ENCODE measurements at places on chromosomes 1 and 21.

DNA sequence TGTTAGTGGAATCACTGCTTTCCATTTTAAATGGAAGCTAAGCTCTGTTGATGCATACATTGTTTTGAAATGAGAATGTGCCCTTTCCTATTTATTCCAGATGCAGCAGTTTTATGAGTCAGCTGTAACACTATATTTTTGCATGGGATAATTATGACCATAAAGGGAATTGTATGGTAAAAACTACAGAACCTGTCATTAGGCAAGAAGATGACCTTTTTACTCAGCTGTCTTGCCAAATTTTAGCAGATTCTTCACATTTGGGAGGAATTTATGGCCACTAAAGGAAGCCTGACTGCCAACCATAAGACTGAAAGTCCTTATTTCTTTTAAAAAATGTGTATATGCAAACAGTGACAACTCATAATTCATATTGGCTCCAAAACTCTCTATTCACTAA is 356.3 kb upstream of the PRMT6 start:
- no peak for DNase-seq

GRCh38 chr1:240591078-240591477 is 20.9 kb downstream of the GREM2 start:
- DNase-seq = no peak

DNA sequence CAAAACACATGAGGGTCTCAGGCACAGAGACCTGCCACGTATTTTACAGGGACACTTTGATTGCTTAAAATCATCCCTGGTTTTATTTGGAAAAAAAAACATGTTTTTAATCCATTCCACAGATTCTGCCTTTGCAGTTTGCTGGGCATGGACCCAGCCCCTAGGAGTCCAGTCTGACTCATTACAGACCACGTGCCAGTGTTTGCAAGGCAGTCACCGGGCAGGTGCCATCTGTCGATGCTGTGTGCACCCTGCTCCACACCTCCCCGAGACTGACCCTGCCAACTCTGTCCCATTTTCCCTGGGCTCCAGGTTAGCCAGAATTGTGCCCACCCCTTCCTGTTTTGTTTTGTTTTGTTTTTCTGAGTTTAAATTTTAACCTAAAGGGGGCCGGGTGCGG is 148.4 kb upstream of the TMEM51 start:
- no peak for DNase-seq

DNA sequence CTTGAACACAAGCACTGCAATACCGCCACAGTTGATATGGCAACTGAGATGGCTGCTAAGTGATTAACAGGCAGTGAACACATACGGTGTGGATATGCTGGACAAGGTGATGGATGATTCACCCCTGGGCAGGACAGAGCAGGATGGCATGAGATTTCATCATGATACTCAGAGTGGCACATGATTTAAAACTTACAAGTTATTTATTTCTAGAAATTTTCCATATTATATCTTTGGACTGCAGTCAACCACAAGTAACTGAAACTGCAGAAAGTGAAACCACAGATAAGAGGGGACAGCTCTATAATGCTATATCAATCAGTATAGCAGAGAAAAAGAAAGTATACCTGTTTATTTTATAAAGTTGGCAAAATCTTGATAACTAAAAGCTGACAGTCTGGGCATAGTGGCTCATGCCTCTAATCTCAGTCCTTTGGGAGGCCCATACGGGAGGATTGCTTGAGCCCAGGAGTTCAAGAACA is 47.9 kb downstream of the PHACTR4 start:
- no peak for DNase-seq

DNA sequence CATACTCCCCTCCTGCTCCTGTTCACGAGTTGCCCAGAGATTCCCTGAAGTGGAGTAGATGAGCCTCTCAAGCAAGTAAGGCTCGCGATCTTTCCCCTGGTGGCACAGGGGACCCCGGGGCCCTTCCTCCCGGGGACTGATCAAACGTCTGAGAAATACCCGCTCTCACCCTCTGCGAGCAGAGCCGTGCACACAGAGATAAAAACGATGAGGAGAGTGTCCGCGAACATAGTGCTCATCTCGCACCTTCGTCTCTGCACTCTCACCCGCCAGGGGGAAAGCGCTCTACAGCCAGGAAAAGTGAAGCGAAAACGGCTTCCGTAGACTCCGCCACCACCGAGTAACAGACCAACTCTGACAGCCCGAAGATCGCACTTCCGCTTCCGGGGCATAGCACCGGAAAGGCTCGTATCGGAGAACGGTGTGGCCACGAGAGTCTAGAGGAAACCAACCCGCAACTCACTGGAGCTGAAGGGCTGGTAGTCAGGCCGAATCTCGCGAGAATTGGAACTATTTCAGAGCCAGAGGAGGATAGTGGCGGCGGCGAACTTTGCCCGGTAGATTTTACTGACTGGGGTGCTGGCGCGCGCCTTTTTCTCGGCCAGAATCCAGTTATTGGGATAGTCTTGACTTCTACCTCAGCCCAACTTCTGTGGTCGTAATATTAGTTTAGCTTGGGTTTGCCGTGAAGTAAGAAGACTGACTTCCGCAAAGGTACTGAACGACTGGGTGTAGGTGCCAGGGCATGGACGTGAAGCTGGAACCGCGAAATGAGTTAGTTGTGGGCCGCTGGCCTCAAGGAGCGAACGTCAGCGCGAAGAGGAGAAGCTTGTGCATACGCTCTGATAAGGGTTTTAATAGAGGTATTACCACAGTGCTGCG is at the start of gene TMCO1:
TMCO1 (minus strand) TSS at position 356 of the 882 bp plus-strand sequence; CDS start at position 239, 117 bp downstream.
- peak; percentile 96 for DNase-seq

DNA sequence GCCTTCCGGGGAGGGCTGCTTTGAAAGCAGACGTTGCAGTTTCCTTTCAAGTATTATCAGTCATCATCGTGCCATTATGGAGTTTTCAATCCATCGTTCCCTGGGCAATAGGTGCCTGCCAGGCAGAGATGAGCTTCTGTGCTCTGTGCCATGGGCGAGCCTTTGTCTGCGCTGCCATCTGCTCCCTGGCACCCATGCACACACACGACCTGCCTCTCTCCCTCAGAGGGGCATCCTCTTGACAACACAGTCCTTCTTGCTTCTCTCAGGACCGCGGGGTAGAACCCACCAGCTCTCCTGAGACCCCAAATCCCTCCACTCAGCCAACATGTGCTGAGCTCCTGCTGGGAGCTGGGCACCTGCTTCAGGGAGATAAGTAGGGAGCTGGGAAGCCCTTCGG is 149.3 kb downstream of the HMGB4 start:
- DNase-seq = no peak

GRCh38 chr1:189962181-189962580 is 515.5 kb downstream of the BRINP3 start:
- no peak for DNase-seq

DNA sequence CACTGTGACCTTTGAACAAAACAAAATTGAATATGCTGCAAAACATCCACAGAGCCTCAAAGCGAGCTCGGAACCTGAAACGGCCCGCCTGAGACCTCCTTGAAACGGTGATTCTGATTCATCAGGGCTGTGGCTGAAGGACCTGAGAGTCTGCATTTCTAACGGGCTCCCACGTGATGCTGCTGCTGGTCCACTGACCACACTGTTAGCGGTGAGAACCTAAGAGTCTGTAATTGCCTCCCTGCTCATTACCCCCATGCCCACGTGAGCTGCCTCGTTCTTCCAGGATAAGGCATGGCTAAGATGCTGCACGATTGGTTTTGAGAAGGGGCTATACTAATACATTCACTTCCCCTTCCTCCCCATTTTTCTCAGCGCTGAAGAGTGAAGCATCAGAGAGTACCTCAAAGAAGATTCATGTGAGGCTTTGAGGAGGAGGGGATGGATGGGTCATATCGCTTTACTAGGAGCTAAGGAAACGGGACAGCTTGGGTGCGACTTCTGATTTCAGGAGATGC is 9.7 kb downstream of the TLR5 start:
- no peak for DNase-seq

DNA sequence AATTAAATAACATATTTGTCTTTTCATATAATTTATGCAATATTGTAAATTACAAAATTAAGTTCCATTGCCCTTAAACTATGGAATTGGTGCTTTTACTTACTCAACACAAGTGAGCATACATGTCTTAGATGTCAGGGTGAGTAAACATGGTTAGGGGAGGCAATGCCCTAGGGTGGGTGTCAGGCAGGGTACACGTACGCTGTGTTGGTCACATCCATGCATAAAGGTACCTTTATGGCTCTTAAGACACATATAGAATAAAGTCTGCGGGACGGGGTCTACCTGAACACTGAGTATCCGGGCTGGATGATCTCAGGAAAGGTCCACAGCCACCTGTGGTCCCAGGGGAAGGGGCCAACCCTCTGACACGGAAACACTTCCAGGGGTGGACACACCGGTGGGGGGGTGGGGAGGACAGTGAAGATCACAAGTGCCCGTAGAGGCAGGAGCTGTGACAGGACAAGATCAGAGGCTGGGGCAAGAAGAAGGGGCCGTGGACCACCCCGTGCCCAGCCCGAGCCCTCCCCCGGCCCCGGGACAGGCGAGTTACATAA is 720 bp downstream of the LIN9 start:
- peak; percentile 49 for DNase-seq

- no peak for DNase-seq
Observed at GRCh38 chr1:18401921-18402320, 78.8 kb upstream of the KLHDC7A start.

- no peak for DNase-seq
Observed at GRCh38 chr1:172417557-172417956, 2.9 kb upstream of the C1orf105 start.

GRCh38 chr1:155219592-155220031 is 11.1 kb downstream of the MTX1 start:
- DNase-seq = no peak

DNA sequence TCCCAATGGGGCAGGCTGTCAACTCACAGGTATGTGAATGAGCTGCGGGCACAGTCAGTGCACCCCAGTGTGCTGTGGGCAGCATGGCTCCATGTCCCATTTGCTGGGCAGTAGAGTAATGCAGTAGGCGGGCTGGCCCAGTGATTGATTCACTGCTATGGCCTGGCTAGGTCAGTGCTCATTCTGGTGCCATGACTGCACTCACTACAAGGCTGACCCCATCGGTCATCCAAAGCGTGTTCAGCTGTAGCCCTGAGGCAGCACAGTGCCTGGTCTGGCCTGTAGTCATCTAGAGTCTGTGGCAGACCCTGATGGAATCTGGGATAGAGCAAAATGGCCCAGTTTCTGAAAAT is 7.4 kb downstream of the HYI start:
- no peak for DNase-seq

- DNase-seq = no peak
Observed at GRCh38 chr1:109823543-109824348, 60.0 kb upstream of the EPS8L3 start.

- no peak for DNase-seq
Observed at GRCh38 chr1:44300852-44301251, 54.2 kb downstream of the ERI3 start.

DNA sequence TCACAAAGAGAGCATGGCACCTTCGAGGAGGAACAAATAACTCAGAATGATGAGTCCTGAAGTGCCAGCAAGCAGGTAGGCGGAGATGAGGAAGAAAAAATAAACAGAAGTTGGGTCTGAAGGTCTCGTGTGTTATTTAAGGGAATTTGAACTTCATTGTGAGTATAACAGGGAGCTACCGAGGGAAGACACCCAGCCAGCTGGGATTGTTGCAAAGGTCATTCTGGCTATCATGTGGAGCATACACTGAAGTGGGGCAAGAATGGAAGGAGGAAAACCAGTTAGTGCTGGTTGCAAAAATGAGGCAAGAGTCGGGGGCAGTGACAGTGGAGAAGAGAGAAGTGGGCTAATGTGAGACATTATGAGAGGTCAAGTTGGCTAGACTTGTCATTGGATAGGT is 53.6 kb upstream of the RAP1A start:
- no peak for DNase-seq

DNA sequence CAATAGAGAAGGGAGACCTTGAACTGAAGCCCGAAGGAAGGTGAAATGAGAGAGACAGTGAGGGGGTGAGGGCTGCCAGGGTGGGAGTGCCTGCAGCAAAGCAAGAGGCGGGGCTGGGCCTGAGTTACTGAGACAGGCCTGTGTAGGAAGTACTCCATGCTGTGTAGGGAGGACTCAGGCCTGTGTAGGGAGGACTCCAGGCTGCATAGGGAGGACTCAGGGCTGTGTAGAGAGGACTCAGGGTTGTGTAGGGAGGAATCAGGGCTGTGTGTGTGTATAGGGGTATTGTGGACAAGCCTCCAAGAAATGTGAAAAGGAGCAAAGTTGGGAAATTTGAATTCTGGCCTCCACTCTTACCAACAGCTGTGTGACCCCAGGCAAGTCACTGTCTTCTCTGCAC is 133.8 kb upstream of the CACNA1E start:
- DNase-seq = no peak

- DNase-seq = no peak
Observed at GRCh38 chr21:32035617-32036016, 162.8 kb downstream of the HUNK start.

DNA sequence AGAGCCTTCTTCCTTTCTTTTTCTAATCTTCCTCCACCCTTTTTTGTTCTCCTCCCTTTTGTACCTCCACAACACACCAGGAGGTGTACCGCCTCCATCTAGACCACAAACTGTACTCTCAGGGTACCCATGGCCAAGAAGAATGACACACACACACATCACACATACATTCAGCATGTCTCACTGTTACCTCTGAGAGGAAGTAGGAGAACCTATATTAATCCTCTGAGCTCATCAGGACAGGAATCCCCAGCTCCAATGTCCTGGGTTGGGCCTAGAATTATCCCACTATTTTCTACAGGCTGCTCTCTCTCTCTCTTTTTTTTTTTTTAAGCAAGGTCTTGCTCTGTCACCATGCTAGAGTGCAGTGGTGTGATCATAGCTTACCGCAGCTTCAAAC is 36.7 kb downstream of the ATP2B4 start:
- no peak for DNase-seq

DNA sequence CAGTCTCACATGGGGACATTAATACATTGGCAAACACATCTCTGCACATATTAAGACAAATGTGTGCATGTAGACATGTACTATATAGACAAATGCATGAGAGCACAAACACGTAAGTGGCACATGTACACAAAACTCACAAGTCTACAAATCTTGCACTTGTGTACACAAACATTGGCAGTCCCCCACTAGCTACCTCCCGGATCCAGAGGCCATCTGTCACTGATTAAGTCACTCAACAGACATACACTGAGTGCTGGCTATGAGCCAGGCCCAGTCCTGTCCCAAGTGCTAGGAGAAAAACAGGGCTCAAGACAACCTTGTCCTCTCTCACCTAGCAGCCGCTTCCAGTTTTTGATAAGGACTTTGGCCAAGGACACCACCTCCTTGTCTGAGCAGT is 7.0 kb downstream of the TCEA3 start:
- DNase-seq = no peak

GRCh38 chr1:109089242-109090015 is 1.1 kb upstream of the TMEM167B start:
- peak; percentile 86 for DNase-seq

Data from NCI-H1436 (cell line).